ENCODE measurements at places on chromosomes 6 and 20.

DNA sequence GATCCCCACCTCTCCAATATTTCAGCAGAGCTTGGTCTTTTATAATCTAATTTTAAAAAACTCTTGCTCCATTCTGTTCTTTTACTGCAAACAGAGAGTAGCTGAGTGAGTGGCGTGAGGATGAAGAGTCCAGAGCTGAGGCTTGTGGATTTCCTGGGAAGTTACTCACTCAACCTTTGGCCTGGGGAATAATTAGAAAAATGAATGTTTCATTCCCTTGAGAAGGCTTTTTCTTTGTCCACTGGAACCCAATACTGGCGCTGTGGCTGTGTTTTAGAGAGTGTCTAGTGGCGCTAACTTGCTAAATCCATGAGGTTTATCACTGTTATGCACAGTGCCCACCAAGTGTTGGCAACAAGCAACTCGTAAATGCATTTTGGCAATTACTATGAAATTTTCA, 251.5 kb downstream of the HIVEP2 start:
- DNase-seq, result peak; percentile 54

DNA sequence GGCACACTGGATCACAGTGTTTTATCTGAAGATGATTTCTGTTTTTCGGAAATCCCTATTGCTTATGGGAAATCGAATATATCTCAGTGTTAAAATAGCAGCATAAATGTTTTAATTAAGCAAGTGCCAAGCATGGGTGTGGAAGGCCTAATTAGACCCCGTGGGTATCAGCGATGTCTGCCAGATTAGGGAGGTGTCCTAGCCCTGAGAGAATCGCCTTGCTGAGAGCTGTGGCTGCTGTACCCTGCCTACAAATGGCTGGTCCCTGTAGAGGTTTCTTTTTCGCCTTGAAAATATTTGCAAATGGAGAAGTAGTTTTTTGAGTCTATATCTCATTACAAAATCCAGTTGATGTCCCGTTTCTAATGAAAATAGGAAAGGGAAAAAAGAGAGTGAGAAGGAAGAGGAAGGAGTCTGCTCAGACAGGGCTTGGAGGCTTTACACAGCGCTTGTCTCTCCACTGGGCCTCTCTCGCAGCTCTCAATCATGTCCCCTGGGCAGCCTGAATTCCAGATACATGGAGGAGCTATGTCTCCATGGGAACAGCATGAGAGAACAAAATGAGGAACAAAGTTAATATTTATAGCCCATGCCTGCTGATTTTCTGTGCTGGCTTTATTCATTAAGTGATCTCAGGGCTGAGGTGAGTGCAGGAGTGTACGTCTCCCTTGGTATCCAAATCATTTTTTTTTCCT, 35.2 kb upstream of the BCLAF1 start:
- no peak for DNase-seq

DNA sequence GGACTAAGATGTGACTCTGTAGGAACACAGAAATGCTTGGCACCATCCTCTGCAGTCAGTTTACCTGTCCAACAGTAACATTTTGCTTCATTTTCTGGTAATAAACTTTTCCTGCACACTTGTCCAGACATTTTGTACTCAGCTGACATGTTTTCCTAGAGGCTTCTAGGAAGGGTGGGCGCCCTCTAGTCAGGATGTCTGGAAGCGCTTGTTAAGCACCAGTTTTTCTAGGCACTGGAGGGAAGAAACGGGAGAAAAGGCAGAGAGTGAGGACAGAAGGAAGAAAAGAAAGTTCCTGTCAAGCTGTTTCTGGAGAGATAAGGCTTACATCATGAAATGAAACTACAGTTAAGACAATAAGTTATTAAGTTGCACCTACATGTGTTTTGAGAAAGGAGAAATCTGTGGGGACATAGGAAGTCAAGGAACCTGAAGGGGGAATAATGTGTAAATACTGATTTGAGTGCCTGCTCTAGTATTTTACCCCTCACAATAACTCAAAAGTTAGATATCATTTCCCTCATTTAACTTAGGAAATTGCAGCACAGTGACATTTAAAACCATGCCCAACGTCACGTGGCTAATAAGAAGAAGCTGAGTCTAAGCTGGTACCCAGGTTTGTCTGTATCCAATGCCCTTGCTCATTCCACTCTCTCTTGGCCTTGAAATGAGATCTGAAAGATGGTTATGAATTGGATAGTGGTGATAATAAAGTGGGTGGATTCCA, 42.7 kb upstream of the TNFRSF21 start:
- no peak for DNase-seq

GRCh38 chr6:67412035-67412434, 1223.0 kb upstream of the ADGRB3 start:
- no peak for DNase-seq

GRCh38 chr20:43844778-43845614, 69.7 kb upstream of the TOX2 start:
- DNase-seq, result peak; percentile 96

DNA sequence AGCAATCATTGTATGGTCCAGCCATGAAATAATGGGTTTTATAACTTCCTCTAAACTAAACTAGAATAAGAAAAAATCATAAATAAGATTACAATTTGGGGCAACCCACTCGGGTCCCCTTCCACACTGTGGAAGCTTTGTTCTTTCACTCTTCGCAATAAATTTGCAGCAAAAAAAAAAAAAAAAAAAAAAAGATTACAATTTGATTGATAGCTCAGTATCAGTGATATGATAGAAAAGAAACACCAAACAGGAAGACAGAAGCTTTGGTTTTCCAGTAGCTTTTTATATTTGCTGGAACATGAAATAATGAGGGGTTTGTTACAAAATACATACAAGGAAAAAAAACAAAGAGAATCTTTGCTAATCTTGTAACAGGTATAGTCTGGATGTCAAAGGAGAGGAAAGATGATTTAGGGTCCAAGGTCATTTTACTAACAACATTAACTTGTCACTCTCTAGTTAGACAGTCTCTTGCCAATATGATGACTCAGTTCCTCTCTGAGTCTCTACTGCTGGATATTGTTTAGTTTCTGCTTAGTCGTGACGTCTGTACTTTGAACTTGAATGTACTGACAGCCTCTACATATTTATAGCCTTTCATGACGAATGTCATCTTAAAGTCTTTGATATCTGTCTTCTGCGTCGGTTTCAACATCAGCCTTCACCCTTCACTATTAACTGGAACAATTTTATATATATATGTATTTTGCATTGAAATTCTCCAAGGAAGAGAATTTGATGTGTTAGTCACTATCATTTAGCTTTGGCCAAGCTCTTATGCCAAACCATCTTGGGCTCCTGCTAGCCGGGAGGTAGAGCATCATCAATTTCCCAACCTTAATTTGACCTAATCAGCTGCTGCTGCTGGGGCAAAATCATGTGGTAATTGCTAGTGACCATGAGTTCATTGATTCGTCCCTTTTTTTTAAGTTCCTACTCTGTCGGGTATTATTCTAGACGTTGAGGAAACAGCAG, 213.1 kb upstream of the STXBP5 start:
- DNase-seq, result peak; percentile 88

Measured in fibroblast of lung (primary cell).